ENCODE measurements at places on chromosomes 2 and 18.

DNA sequence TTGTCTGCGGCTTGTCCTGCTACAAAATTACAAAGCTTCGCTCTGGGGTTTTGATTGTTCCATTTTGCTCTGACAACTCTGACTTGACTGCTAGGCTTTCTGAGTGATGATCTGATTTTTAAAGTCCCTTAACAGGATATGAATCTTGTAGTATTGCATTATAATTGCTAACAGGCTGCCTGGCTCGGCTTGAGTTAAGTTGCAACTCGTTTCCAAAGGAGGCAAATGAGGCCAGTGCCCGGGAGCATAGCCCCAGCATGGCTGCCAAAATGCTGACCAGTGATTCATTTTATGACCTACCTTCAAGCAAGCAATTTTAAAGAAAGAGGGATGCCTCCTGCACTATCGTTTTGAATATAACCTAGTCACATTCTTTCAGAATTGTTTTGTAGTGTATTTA lies 135.4 kb downstream of the COL6A3 start:
- DNase-seq = no peak

DNA sequence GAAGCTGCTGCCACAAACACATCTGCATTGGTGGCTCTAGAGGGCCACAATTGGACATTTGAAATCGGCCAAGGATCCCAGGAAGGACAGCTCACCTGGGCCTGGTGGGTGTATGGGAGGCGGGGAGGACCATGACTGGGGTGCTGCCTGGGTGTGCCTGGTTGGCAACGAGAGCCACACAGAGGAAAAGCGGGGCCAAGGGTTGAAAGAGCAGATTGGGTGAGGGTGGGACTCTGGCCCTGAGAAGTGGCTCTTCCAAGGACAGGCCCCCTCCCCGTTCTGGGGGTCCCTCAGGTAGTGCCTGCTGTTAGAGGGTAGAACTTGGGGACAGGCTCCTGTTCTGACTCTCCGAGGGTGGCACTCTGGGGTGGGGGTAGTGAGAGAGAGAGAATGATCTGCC lies 102.9 kb downstream of the CLIP4 start:
- DNase-seq = no peak

GRCh38 chr2:67982956-67983355 lies 79.8 kb downstream of the C1D start:
- DNase-seq = no peak

GRCh38 chr18:58511897-58512581 lies 116.9 kb downstream of the ALPK2 start:
- DNase-seq = no peak

GRCh38 chr2:100237770-100238169 lies 84.5 kb downstream of the LONRF2 start:
- DNase-seq = no peak

DNA sequence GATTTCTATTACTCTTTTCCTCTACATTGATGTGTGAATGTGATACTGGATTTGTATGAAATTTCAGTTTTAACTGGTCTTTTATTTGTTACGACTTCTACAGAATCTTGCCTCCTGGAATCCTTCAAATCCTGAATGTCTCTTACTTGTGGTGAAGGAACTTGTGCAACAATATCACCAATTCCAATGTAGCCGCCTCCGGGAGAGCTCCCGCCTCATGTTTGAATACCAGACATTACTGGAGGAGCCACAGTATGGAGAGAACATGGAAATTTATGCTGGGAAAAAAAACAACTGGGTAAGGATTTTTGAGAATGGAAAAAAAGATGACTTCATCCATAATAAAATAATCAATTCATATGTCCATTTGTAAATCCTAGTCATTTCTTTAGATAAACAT lies 134.6 kb downstream of the BABAM2 start:
- DNase-seq = no peak

GRCh38 chr2:56386657-56387056 lies 202.9 kb downstream of the CCDC85A start:
- DNase-seq = no peak

GRCh38 chr2:53202063-53202462 lies 565.5 kb upstream of the CHAC2 start:
- no peak for DNase-seq

GRCh38 chr2:127705391-127706065 lies 4.2 kb downstream of the SFT2D3 start:
- no peak for DNase-seq
